ENCODE measurements at places on chromosomes 12 and 14. TPM values are rescaled to one million over a fixed set of nuclear protein-coding genes. Genes with fewer than 3 reads are reported as not detected.

The CCDC175 gene
- total RNA-seq, result not detected

The TMEM121 gene
- total RNA-seq, result 11.8 TPM

The CNTN1 gene
- 0.66 TPM for total RNA-seq

The TSHR gene
- total RNA-seq, result not detected

The SRGAP1 gene
- total RNA-seq, result 12.3 TPM

The HCAR1 gene
- total RNA-seq, result 0.37 TPM

The ANO4 gene
- not detected for total RNA-seq

All from aortic smooth muscle cell (primary cell).